Activated T-cell treated with anti-CD3 and anti-CD28 coated beads for 24 hours (primary cell): ENCODE measurements at places on chromosomes 5 and 9.

GRCh38 chr9:37727013-37727412 lies 26.6 kb upstream of the TRMT10B start:
- DNase-seq = no peak

DNA sequence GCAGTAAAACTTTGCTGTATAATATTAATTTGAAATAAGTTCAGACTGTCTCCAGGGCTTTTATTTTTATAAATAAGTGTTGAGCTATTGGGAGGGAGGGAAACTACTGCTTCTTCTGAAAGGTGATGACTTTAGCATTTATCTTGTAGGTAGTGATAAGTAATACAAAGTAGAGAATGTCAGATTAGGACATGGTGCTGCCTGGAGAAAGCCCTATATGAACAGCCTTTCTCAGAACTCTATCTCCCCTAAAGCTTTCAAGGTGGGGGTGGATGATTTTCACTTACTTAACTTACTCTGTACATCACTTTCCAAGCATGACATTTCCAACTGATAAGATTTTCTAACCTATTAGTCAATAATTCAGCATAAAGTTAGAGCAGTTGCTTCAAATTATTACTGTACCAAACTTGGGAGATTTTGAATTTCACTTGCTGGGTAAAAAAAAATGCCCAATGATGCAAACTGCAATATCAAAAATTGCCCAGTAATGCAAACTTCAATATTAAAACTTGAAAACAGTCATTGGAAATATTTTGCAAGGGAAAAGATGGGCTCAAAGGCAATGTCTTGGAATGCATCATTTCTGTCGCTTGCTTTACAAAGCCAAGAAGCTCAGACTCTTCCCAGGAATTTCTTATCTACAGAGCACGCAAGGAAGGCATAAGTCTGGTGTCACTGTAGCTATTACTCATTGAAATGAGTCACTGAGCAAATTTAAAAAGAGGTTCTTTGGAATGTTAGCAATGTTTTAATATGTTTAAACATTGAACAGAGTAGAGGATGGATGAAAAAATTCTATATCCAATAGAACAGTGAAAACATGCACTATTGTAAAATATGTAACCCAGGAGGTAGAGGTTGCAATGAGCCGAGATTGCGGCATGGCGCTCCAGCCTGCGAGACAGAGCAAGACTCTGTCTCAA lies 569.5 kb downstream of the PSAT1 start:
- DNase-seq = no peak

GRCh38 chr5:60125636-60126035 lies 232.1 kb upstream of the PDE4D start:
- no peak for DNase-seq

DNA sequence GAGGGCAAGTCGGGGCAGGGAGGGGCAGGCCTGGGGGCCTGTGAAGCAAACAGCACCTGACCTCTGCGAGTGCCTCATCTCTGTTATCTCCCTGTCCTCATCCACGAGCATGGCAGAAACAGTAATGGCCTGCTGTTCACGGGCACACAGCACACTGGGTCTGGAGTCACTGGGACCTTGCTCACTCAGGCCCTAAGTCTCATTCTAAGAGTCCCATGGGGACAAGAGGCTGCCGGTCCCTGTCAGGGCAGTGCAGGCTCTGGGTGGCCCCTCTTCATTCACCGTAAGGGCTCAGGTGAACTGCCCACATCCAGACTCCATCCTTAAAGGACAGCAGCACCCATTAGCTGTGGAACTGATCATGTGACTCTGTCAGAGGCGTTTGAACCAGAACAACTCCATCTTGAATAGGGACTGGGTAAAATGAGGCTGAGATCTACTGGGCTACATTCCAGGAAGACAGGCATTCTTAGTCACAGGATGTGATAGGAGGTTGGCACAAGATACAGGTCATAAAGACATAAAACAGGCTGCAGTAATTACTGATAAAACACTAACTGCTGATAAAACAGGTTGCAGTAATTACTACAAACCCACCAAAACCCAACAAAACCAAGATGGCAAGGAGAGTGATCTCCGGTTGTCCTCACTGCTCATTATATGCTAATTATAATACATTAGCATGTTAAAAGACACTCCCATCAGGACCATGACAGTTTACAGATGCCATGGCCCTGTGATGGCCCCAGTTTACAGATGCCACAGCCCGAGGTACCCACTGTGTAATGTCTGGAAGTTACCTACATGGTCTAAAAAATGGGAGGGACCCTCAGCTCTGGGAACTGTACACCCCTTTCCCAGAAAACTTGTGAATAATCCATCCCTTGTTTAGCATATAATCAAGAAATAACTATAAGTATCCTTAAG lies 28.7 kb downstream of the BICD2 start:
- no peak for DNase-seq

DNA sequence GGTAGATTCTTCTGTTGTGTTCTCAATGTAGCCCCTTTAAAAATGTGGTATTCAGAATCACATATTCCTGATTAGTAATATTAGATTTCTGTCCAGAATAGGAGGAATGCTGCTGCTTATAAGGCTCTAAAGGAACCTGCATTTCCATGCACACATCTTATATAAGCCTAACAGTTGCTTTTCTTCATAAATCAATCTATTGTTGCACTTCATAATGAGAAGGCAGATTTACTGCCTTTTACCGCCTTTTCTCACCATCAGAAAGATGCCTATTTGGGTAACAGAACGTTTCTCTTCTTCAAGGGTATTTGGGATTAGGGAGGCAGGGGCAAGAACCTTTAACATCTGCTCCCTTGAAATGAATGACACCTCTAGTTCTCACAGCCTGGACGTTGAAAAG lies 243.4 kb downstream of the MLLT3 start:
- DNase-seq = no peak

- DNase-seq = peak; percentile 84
Measured at GRCh38 chr9:129460323-129461261, 160.3 kb downstream of the C9orf50 start.

GRCh38 chr5:177113566-177114424 lies 19.8 kb upstream of the NSD1 start:
- peak; percentile 69 for DNase-seq

DNA sequence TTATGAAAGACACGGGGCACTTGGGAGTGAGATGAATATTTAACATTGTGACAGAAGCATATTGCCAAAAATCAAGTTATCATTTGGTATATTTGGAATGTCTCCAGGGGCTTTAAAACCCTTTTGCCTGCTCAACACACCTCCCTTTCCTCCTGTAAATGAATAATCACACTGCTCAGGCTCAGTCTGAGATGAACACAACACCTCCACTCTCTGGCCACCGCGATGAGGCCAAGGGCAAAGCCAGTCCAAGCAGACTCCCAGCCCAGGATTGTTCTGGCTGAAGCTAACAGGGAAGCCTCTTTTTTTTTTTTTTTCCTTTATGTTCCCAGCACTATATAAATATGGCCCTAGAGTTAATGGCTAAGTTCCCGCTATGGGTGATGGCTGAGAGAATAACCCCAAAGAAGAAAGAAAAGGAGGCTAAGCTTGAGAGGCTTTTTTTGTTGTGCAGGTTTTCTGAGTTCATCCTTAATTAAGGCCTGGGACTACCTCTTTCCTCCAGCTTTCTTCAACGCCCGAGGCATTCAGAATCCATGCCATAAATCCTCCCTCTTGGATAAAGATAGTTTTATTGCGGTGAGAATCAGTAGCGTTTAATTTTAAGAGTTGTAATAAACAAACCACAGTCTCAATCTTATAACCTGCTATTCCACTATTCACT lies 10.5 kb upstream of the ERAP1 start:
- no peak for DNase-seq

- DNase-seq = no peak
Measured at GRCh38 chr9:130495067-130495466, 50.3 kb downstream of the ASS1 start.

DNA sequence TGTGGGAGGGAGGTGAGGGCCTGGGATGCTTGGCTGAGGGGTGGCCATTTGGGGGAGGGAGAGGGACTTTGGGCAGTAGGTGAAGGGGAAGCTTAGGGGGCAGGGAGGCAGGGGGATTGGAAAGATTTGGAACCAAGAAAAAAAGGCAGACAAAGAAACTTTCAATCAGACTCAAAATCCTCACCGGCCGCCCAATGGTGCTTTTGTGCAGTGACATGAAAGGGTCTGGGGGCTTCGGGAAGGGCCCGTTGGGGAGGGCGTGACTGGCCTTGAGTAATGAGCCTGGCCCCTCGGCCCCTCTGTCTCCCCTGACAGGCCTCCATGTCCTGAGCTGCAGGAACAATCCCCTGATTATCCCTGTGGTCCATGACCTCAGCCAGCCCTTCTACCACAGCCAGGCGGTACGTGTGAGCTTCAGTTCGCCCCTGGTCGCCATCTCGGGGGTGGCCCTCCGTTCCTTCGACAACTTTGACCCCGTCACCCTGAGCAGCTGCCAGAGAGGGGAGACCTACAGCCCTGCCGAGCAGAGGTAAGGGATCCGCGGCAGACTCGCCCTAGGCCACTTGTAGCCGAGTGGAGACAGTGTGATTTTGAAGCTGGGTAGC lies 181.1 kb downstream of the PAPPA start:
- DNase-seq = no peak

GRCh38 chr5:921456-922435 lies 29.1 kb downstream of the TRIP13 start:
- no peak for DNase-seq

DNA sequence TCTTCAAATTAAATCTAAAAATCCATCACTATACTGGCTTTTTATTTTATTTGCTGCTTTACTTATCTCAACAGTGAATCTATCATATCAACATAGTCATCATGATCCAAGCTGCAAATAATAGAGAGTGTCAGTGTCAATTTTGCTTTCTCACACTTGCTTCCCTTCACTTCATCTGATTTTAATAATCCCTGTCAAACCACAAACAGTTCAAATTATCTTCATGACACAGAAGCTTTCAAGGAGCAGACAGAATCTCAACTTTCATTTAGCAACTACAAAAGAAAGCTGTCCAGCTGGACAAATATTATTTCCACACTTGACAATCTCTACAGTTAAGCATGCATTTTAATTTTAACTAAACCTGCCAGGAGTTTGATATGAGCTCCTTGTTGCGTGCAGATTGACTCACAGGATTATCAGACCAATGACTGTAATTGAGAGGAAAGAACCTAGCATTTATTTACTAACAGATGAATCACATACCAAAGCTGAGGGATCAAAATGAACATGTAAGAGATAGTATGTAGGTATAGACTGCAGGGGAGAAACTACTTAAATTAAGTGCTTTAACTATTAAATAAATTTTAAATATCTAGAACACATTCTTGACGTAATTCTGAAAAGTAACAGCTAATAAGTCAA lies 56.0 kb downstream of the KIAA0825 start:
- DNase-seq = no peak

DNA sequence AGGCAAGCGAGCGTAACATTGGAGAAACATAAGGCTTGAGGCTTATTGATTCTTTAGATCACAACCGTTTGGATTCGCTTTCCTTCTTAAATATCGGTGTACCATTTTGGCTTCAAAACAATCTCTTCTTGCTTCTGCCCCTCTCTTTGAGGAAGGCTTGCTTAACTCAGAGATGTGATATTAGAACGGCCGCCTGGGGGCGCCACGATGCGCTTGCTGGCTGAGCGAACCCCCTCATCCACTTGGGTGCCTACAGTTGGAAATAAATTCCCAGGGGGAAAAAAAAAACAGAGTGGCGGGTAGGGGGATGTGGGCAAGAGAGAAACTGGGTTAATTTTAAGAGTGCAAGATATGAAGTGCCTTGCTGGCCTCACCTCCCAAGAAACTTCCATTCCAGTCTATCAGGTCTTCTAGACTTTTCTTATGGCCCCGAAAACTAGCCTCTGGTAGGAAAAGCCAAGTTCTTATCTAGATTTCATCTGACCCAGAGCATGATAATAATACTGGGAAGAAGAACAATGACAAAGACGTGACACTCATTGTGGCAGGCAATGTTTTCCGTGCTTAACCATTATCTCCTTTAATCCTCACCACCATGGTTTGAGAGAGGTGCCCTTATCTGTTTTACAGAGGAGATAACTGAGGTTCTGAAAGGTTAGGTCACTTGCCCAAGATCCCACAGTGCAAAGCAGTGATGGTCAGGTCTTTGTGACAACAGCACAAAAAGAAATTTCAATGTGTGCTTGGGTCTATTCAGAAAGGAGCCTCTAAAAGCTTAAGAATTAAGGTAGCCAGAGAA lies 115.8 kb downstream of the DPYSL3 start:
- DNase-seq = no peak

GRCh38 chr9:98867429-98868168 lies 60.1 kb downstream of the GALNT12 start:
- DNase-seq = no peak

GRCh38 chr5:159339460-159339859 lies 9.2 kb upstream of the IL12B start:
- DNase-seq = no peak

- no peak for DNase-seq
Measured at GRCh38 chr5:100828071-100828897, 74.8 kb downstream of the ST8SIA4 start.

DNA sequence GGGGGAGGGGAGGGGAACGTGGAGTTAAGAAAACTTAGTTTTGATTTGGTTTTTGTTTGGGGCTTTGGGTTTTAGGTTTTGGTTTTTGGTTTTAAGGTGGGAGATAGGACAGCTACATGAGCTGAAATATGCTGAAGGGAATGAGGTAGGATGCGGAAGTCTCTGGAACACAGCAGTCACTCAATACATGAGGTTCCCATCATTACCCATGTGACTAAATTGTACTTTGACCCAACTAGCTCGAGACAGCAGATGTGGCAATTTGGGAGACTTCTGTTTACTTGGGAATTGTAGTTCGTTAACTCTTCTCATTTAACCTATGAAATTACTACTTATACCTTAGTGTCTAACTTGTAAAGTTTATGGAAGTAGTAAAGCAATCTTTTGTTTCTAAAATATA lies 124.2 kb downstream of the TLE1 start:
- DNase-seq = no peak

GRCh38 chr5:166068547-166069335 lies 2222.7 kb upstream of the WWC1 start:
- DNase-seq = no peak

GRCh38 chr5:97547999-97548738 lies 365.1 kb upstream of the RIOK2 start:
- DNase-seq = no peak

GRCh38 chr9:7097785-7098752 lies 340.3 kb downstream of the KDM4C start:
- DNase-seq = no peak

GRCh38 chr5:66987949-66988838 lies 208.4 kb downstream of the CD180 start:
- no peak for DNase-seq

GRCh38 chr5:122258241-122258640 lies 53.8 kb upstream of the SNCAIP start:
- DNase-seq = no peak

DNA sequence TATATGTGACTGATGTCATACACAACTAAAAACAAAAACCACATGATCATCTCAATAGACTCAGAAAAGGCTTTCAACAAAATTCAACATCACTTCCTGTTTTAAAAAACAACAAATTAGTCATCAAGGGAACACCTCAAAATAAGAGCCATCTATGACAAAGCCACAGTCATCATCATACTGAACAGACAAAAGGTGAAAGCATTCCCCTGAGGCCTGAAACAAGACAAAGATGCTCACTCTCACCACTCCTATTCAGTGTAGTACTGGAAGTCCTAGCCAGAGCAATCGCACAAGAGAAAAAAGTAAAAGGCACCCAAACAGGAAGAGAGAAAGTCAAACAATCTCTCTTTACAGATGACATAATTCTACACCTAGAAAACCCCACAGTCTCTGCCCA lies 893.5 kb upstream of the EDIL3 start:
- no peak for DNase-seq
